ENCODE measurements at places on chromosomes 1 and 21. TPM values are rescaled to one million over a fixed set of nuclear protein-coding genes. Genes with fewer than 3 reads are reported as not detected.

Gene MARK1
- total RNA-seq, result 16.3 TPM

Gene ANKRD35
- total RNA-seq, result 0.22 TPM

Gene HTR6
- total RNA-seq, result 0.45 TPM

Gene NCF2
- 0.14 TPM for total RNA-seq

- no peak for DNase-seq
Observed at GRCh38 chr1:33268927-33269610, 12.8 kb downstream of the ZNF362 start.

- DNase-seq, result no peak
Observed at GRCh38 chr1:53080041-53080440, 18.0 kb downstream of the PODN start.

- DNase-seq, result no peak
Observed at GRCh38 chr1:143652744-143653428, 318.9 kb downstream of the FAM72C start.

- DNase-seq, result no peak
Observed at GRCh38 chr1:32695098-32695904, 7.3 kb downstream of the SYNC start.

DNA sequence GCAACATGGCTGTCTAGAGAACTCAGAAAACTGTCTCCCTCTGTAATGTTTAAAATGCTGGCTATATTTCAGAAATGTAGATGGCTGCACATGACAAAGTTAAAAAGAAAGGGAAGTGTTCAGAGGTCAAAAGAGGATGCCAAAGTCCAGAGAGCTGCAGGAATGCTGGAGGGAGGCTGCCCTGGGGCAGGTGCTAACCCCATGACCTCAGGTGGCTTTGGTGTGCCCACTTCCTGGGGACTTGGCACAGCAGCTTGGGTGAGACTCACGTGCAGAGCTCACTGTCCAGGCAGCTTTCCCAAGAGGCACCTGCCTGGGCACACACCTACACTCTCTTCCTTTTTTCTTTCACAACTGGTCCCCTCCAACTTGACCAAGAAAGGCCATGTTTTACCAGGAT, 256.4 kb downstream of the KCNJ6 start:
- DNase-seq, result no peak

DNA sequence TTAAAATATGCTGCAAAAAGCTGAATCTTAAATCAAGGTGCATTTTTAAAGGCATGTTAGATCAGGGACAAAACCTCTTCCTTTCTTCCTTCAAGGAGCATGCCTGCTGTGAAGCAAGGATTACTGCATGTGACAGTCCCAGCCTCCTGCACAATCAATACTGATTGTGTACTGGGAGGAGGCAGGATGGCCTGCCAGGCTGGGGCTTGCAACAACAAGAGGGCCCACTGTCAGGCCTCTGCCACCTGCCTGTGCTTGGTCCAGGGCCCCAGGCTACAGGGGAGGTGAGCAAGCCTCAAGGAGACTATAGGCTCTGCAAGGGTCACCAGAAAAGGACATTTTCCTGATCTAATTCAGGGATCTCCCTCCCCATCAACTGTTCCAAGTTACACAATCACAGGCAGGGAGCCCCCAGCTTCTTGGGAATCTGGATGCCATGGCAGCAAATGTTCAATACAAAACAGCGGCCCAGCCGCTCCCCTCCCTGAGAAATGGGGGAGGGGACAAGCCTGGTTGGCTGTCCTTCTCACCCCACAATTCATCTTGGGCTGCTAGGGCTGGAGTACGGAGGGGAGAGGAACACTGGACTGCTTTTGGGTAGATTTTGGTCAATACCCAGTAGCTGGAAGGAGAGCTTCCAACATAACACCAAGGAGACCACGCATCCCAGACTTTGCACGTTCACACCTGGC, 76.7 kb downstream of the SSBP3 start:
- no peak for DNase-seq

DNA sequence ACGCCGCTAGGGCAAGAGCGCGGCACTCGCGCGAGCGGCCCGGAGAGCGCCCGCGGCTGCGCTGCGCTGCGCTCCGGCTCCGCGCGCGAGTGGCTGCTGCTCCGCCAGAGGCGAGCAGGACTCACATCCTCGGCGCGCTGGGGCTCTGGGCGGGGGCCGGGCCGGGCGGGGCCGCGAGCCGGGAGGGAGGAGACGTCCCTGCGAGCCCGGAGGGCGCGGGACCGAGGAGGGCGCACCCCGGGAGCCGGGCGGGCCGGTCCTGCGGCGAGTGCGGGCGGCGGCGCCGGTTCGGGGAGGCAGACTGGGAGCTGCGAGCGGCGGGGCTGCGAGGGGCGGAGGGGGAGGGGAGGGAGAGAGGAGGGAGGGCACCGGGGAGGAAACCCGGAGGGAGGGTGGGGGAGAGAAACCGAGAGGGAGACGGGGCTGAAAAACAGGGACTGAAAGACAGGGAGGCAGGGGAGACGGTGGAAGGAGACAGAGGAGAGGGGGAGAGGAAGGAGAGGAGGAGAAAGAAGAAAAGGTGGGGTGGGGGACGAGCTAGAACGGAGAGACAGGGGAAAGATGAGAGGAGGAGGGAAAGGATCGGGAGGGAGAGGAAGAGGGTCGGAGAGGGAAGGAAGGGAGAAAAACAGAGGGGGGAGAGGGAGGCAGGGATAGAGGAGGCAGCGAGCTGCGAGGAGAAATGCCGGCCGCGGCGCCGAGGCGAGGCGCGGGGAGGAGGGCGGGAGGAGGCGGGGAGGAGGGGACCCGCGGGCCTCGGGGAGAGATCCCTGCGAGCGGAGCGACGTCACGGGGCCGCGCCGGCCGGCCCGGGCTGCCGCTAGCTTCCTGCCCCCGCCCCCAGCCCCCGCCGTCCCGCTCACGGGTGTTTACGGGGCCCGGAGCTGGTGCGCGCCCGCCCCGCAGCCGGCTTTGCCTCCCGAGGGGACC, at the start of gene CAMK2N1:
CAMK2N1 (minus strand) TSS at position 684 of the 930 bp plus-strand sequence. CDS start 831 bp downstream, outside the sequence.
- peak; percentile 92 for DNase-seq

DNA sequence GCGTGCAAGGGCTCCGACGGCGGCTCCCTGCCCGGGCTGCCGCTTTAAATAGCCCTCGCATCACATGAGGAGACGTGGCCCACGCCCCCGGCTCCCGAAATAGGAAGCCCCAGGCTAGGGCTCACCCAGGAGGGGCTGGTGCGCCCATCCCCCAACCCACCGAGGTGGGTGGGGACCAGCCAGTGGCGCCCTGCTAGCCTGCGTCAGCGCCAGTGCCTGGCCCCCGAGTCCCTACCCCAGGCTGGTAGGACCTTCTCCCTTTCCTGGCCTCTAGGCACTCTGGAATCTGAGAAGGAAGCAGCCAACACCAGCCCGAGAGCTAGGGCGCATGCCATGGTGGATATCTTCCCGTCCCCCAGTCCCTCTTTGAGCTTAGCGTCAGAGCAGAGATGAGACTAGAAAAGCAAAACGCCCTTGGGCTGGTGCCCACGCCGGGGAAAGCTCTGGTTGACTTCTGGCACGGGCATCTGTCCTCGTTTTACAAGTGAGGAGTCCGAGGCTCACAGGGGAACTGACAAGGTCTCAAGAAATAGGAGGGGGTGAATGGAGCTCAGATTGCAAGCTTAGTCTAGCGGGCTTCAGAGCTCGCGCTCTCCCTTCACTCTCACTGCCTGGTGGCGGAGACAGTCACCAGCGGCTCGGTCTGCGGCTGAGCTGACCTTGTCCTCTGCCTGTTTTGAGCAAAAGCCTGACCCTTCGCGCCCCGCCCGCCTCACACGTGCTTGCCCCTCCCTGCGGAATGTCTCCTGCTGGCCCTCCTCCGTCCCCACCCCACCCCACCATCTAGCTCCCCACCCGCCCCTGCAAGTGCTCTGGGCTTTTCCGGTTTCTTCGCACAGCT, at the start of gene FABP3:
FABP3 (minus strand) TSS at position 21 of the 841 bp plus-strand sequence. CDS start 62 bp downstream, outside the sequence.
- peak; percentile 96 for DNase-seq

DNA sequence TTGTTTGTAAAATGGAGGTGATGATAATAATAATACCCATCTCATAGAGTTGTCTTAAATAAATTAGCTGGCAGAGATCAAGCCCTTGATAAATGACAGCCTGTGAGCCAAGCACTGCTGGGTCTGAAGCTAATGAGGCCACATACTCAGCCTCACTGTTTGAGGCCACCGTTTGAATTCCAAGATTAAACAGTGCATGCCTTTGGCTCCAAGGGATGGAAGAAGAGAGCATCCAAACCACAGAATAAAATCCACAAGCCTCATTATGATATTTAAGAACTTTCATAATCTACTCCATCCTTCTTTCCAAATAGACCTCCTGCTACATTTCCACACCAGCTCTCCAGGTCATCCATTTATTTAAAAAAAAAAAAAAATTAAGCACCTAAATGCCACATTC, 29.0 kb downstream of the TGFBR3 start:
- DNase-seq, result no peak

DNA sequence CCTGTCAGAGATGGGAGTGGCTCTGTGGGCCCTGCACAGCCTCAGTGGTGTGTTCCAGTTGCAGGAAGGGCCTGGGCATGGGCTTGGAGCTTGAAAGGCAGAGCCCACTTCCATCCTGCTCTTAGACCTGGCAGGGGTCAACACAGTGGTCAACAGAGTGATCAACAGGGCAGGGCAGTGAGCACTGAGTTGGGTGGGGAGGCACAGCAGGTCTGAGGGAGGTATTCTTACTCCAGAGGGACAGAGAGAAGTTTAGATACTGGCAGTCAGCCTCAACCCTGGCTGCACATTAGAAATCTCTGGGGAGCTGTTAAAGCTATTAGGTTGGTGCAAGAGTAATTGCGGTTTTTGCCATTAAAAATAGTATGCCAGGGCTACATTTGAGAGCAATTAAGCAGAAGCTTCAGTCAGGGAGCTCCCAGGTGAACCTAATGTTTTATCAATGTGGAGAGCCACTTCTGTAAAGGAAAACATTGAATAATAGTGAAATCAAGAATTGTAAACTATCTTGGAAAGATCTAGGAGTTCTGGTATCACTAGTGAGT, 37.7 kb downstream of the SH3BGR start:
- no peak for DNase-seq

DNA sequence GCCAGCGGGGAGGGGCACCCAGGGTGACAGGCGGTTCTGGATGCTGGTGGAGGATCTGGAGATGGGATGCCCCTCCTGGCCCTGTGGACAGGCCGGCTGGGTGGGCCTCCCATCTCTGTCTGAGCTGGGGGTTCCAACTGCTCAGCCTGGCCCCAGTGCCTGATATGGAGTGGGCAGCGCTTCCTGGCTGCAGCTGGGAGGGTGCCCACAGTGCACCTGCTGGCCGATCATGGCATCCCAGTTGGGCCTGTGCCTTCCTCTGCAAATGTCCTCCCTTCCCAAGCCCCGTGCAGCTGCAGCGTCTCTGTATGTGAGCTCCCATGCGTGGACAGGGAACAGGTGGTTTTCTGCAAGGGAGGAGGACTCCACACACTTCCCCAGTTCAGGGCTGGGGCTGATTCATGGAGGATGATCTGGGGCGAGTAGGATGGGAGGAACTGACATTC, 2.1 kb downstream of the PFKL start:
- no peak for DNase-seq
